Esophagus muscularis mucosa (tissue), 4 donors: ENCODE measurements at places on chromosomes 13 and 19. TPM values are rescaled to one million over a fixed set of nuclear protein-coding genes. Genes with fewer than 3 reads are reported as not detected.

The LILRA6 gene
- total RNA-seq: 2.9 TPM

GRCh38 chr19:55096061-55096701 is 20.5 kb downstream of the EPS8L1 start:
- peaks cover 9% of the 10 kb centered on the region for H3K4me1 ChIP-seq
- no peak for DNase-seq
- no peak overlapping the region for H3K27ac ChIP-seq
- H3K27me3 ChIP-seq: no peaks in the 10 kb centered on the region
- no peak overlapping the region for H3K4me3 ChIP-seq

- no peak for DNase-seq
- peaks cover 58% of the 10 kb centered on the region for H3K4me1 ChIP-seq
- peak overlapping the region; percentile 42 for H3K27ac ChIP-seq
- peaks cover 3% of the 10 kb centered on the region for H3K36me3 ChIP-seq
Observed at GRCh38 chr13:41463838-41464602, 6.7 kb downstream of the RGCC start.

GRCh38 chr13:35648201-35648600 is 171.7 kb upstream of the MAB21L1 start:
- H3K4me3 ChIP-seq: no peak overlapping the region
- H3K4me1 ChIP-seq: peaks cover 11% of the 10 kb centered on the region
- H3K27me3 ChIP-seq: no peaks in the 10 kb centered on the region

- DNase-seq: no peak
- peaks cover 13% of the 10 kb centered on the region for H3K4me1 ChIP-seq
- H3K36me3 ChIP-seq: no peaks in the 10 kb centered on the region
- no peaks in the 10 kb centered on the region for H3K27me3 ChIP-seq
- no peak overlapping the region for H3K27ac ChIP-seq
Observed at GRCh38 chr19:43784241-43784980, 3.6 kb upstream of the KCNN4 start.

DNA sequence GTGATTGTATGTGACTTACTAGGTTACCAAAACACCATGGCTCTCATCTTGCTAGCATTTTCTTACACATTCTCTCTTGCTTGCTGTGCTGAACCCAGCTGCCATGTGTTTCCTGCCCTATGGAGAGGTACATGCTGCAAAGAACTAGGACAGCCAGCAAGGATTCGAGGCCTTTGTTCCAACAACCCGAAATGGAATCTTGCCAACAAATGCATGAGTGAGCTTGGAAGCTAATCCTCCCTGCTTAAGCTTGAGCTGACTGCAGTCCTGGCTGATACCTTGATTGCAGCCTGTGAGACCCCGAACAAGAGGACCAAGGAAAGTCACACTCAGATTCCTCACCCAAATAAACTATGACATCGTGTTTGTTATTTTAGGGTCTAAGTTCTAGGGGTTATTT is 651.2 kb downstream of the SLITRK6 start:
- H3K36me3 ChIP-seq: no peaks in the 10 kb centered on the region
- H3K27ac ChIP-seq: no peak overlapping the region
- no peaks in the 10 kb centered on the region for H3K4me1 ChIP-seq
- no peak overlapping the region for H3K4me3 ChIP-seq
- H3K27me3 ChIP-seq: no peaks in the 10 kb centered on the region

- H3K4me1 ChIP-seq: peaks cover 57% of the 10 kb centered on the region
- peak overlapping the region; percentile 48 for H3K27ac ChIP-seq
- no peak for DNase-seq
- H3K4me3 ChIP-seq: no peak overlapping the region
- H3K36me3 ChIP-seq: no peaks in the 10 kb centered on the region
Observed at GRCh38 chr13:50521006-50521830, 322.3 kb downstream of the DLEU7 start.
